ENCODE measurements at places on chromosomes 4 and X.

GRCh38 chr4:188400451-188400850, 261.2 kb downstream of the TRIML1 start:
- no peak for DNase-seq

- DNase-seq = no peak
Observed at GRCh38 chrX:134369576-134369975, 90.4 kb upstream of the HPRT1 start.

DNA sequence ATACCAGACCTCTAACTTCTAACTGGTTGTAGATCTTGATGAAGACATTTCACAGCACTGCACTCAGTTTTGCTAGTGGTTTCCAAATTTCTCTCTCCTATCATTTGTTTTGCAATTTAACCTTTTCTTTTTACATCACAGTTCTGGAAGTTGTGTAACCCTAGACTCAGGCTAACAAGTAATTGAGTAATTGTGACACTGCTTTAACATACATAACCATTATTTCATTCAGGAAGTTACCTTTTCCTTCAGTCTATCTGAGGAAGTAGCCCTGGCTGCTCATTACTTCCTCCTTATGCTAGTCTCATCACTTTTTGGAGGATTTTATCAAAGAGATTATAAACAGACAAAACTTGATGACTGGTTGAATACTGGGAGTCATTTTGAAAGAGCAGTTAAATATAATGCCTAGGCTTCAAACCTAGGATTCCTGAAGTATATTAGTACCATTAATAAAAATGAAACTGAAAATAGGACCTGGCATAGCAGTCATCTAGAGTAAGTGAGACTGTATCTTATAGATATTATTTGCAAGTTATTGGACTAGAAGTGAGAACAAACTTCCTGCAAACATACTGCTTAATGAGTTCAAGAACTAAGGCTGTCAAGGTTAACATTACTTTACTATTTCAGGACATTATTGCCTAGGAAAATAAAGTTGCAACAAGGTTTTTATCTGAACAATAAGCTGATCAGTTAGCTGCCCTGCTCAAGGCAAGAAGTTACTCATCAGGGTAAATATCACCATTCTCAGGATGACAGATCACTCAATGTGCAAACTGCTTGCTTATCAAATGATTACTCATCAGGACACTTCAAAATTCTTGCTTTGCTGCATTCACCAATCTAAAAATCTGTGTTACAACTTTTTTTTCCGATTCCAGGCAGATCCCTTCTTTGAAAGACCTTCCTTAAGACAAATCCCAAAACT, 25.6 kb upstream of the TEX13C start:
- DNase-seq = no peak

- DNase-seq = no peak
Observed at GRCh38 chrX:48035891-48036290, 29.1 kb downstream of the SPACA5 start.

GRCh38 chr4:3483471-3483921, 20.4 kb downstream of the DOK7 start:
- DNase-seq = no peak

- DNase-seq = no peak
Observed at GRCh38 chrX:52819788-52820187, 8.7 kb downstream of the XAGE5 start.

Data from activated T-helper 1 cell treated with anti-CD3 and anti-CD28 coated beads, Interleukin-2, amount 50 U/mL, for 16 hours (primary cell).